Endothelial cell of umbilical vein (primary cell): ENCODE measurements at places on chromosomes 12 and 14.
A peak's percentile ranks its signal among the peaks of the same experiment; 100 is the strongest.

DNA sequence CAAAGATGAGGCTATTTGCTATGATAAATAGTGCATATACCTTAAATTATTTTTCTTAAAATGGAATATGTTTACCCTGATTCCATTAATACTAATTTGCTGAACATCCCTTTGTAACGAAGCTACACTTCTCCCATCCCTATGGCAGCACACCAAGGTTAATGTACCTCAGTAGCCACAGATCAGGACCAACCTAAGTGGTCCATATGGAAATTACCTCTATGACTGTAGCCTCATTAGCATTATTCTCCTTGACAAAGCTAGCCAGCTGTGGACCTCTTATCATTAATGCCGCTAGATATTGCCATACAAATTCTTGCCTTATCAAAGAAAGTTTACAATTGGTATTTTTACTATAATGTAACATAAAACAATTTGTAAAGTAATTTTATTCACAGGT is 76.9 kb upstream of the GARIN2 start:
- DNase-seq, result no peak

- peak; percentile 77 for DNase-seq
These were observed 14.5 kb downstream of the OAS2 start for GRCh38 chr12:112992541-112993398.

DNA sequence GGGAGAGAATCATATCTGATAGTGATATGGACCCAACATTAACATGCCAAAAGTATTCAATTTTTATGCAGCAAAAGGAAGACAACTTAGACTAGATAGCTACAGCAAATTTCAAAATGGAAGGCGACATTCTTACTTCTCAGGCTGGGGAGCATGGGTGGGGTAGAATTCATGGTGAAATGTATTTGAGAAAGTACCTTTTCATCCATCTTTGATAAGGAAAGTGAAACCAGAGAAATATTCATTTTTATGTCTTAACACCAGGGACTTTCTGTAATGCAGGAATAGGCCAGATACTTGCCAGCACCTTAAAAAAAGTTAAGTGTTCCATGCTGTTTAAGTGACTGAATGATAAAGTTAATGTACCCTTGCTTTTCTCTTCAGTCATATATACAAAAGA is 13.4 kb downstream of the BTG1 start:
- no peak for DNase-seq

GRCh38 chr14:71317385-71318096 is 410.3 kb downstream of the PCNX1 start:
- no peak for DNase-seq

DNA sequence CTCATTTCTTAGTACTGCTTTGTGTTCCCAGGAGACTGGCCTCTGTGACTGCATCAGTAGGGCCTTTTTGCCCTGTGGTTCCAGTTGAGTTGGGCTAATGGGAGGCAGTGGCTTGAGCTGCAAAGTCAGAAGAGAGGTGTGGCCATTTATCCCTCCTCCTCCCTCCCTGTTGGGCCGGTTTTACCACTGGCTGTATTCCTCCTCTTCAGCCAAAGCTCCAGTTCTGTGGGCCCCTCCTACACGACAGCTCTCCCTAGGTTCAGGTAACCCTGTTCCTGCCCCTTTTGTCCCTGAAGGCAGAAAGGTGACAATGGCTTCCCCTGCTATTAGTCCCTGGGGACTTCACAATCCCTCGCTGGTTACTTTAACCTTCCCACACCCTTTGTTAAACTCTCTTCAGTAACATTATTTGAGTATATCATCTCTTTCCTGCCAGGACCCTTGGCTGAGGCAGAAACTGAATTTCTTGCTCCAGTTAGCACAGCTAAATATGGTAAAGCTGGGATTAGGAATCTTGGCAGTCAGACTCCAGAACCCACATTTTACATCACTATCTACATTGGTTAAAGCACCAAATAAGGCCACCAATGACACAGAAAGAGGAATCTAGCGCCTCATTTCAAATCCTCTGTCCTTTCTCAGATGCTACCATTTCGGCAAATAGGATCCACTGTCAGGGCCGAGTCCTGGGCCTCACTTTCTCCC is 121.9 kb upstream of the SLC35F4 start:
- DNase-seq, result no peak

DNA sequence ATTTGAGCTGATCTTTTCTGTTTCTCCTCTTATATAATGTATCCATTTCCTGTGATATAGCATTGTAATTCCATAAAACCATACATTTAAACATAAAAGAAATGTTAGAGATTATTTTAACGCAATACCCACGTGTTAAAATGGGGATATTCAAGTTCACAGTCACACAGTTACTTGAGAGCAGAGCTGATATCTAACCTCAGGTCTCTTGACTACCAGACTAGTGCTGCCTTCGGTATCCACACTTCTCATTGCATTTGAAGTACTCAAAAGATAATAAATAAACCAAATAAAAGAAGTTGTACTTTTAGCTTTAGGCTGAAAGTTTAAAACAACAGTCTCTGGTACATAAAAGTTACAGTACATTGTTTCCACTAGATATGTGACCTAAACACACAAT is 2.9 kb downstream of the CLECL1 start:
- no peak for DNase-seq

DNA sequence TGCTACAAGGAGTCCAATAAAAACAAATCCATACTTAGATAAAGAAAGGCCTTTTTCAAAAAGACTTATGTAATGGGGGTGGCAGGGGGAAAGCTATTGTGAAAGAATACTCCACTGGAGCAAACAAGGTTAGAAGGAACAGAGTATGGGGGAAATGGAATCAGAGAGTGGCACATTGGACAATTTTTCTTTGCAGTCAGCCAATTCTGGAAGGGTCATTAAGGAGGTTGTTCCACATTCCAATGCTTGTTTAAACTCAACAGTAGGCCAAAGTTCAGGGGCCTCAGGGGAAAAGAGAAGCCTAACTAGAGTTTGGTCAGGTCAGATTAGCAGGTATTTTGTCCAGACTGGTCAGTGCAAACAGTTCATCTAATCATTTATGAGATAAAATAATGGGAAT is 105.2 kb upstream of the RESF1 start:
- no peak for DNase-seq

DNA sequence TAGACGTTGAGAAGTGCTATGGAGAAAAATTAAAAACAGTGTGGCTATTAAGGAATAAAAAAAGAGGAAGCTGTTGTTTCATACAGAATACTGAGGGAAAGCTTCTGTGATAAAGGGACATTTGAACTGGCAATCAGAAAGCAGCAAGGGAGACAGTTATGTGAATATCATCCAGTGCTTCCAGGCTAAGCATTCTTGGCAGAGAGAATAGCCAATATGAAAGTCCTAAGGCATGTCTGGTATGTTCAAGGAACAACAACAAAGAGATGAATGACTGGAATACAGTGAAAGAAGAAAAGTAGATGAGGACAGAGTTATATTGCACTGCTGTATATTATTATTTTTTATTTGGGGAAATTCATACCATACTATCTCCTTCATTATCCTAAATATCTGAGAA is 23.9 kb downstream of the SCAF11 start:
- DNase-seq, result peak; percentile 71

DNA sequence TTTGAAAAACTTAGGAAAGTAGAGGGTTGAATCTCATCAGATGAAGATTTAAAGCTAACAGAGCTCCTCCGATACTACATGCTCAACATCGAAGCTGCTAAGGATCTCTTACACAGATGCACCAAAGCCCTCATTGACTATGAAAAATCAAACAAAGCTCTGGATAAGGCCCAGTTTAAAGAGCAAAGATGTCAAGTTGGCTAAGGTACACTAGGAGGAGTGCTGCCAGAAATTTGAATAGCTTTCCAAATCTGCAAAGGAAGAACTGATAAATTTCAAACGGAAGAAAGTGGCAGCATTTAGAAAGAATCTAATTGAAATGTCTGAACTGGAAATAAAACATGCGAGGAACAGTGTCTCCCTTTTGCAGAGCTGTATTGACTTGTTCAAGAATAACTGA is 141.2 kb downstream of the SLC5A8 start:
- no peak for DNase-seq
